ENCODE measurements at places on chromosomes 7 and 10. TPM values are rescaled to one million over a fixed set of nuclear protein-coding genes. Genes with fewer than 3 reads are reported as not detected.

DNA sequence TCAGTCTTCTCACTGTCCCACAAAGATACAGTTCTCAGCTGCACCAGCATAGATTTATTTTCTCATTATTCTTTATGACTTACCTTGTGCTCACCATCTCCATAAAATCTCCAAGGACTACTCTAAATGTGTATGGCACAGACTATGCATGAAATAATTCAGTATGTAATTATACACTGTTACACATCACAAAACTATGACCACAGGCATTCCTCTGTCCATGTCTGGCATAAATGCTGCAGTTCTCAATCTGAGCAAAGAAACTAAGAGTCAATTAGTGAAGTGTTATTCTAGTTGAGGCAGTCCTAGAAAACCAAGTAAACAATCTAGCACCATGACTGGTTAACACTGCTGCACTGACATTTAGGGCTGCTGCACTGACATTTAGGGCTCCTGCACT, 2.7 kb downstream of the CYCS start:
- no peak for DNase-seq

DNA sequence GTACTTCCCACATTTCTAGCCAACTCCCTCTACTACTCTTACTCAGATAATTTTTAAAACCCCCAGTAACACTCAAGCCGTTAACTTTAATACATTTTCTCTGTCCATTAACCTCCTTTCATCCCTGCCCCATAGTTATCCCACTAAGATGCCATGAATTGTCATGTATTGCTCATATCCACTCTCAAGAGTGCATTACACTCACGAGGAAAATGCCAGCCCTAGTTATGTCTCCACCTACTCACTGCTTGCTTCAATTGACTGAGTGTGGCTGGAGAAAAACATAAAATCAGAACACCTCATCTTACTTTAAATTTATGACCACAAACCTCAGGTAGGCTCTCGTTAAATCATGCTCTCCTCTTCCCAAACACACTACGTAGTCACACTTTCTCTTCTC, 324.1 kb upstream of the NPSR1 start:
- no peak for DNase-seq

DNA sequence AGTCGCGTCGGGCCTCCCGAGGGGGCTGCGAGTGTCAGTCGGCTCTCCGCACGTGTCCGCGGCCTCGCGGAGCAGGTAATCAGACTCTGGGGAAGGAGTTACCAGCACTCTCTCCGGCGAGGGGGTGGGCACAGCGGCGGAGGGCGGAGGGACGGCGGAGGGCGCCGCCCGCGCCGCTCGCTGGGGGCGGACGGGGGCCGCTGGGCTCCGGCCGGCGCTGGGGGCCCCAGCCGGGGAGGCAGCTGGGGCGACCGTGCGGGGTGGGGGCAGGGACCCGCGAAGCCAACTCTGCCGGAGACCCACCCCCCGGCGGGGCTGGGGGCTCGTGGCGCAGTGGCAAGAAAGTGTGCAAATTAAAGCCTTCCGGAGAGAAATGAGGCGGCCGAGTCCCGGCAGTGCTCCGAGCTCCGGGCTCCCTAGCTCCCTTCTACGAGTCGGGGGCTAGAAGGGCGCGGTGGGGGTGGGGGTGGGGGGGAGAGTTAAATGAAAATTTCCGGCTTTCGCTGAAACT, at the start of gene CDK6:
Gene CDK6 (minus strand): TSS at position 85 of the 511 bp plus-strand sequence. CDS start 3,250 bp downstream, outside the sequence.
- peak; percentile 79 for DNase-seq

GRCh38 chr10:106302961-106303360, 861.5 kb downstream of the SORCS1 start:
- DNase-seq, result no peak

- peak; percentile 27 for DNase-seq
Observed at GRCh38 chr10:118865998-118866693, 111.4 kb upstream of the CACUL1 start.

DNA sequence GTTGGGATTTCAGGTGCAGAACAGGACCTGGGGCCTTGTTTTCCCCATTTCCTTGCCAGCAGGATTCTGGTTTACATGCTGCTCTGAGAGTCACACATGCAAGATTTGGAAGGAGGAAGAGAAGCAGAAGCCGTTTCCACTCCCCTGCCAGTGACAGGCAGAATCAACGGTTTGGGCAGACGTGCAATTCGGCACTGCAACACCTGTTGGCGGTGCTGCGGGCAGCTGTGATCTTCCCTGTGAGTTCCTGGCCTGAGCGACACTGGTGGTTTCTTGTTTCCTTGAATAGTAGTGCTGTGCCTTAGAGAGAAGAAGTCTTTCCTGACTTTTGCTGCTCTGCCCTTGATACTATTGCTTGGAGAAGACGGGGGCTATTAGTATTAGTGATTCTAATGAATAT, 1126.2 kb downstream of the TYW1 start:
- no peak for DNase-seq

- no peak for DNase-seq
Observed at GRCh38 chr10:100979791-100980272, 7.5 kb downstream of the MRPL43 start.

DNA sequence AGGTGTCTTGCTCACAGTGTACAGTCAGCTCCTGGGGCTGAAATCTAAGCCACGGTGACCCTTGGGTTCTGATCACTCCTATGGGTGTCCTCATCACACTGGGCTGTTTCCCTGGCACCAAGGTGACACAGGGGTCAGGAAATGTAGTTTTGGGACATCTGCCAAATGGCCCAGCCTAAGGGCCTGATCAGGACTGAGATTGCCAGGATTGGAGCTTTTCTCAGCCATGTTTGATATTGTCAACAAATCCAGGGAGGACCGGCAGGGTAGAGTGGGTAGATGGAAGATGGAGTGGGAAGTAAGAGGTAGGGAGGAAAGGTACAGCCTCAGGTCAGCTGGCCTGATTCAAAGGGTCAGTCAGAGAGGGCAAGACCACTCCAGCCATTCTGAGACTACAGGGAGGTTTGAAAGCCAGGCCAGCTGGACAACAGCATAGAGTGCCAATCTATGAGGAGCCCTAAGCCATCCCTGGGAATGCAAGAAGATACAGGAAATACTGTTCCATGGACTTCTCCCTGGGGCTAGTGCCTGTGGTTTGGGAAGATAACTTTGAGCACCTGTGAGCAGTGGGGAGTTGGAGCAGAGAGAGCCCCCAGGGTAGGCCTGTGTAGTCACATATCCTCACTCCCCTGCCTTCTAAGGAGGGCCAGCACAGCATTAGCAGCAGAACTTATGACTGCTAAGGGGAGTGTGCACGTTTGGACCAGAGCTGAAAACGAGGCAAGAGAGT, 377.3 kb upstream of the ZMIZ1 start:
- DNase-seq, result no peak

DNA sequence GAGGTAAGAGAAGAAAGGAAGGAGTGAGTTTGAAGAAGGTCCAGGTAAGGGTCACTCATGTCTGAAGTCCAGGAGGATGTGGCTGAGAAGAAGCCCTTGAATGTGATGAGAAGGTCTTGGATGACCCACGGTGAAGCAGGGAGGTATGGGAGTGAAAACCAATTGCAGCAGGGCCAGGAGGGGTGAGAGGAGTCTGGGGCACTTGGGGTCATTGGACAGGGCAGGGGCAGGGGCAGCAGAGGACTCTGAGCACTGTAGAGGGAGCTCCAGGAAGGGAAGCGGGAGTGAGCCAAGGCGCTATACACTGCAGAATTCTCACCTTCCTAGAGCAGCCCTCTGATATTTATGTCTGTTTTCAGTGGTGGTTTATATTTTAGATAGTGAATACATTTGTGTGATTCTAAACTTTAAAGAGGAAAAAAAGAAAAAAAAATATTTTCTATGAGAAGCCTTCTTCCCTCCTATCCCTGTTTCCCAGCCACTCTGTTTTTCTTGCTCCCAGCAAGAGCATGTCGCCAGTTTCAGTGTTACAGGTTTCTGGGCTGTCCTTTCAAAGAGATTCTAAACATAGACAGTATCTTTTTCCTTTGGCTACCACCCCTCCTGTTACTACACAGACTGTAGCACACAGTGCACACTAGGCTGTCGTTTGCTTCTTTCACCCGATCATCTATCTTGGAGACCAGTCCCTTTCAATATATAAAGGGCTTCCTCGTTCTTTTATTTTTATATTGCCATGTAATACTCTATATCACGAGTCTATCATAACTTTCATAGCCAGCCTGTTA, 24.5 kb downstream of the BLVRA start:
- DNase-seq, result no peak

SFTPA1 gene
- not detected for total RNA-seq

ALOX5 gene
- 12.5 TPM for total RNA-seq

FAM25C gene
- not detected for total RNA-seq

GPR26 gene
- total RNA-seq, result not detected

Measured in thyroid gland (tissue), 4 donors.